Peyer's patch (tissue), 4 donors: ENCODE measurements at places on chromosomes 5 and 9.

GRCh38 chr9:16213781-16214515 is 656.5 kb downstream of the BNC2 start:
- no peaks in the 10 kb centered on the region for H3K4me1 ChIP-seq
- H3K27ac ChIP-seq, result no peak overlapping the region
- no peak overlapping the region for H3K4me3 ChIP-seq
- no peaks in the 10 kb centered on the region for H3K27me3 ChIP-seq

DNA sequence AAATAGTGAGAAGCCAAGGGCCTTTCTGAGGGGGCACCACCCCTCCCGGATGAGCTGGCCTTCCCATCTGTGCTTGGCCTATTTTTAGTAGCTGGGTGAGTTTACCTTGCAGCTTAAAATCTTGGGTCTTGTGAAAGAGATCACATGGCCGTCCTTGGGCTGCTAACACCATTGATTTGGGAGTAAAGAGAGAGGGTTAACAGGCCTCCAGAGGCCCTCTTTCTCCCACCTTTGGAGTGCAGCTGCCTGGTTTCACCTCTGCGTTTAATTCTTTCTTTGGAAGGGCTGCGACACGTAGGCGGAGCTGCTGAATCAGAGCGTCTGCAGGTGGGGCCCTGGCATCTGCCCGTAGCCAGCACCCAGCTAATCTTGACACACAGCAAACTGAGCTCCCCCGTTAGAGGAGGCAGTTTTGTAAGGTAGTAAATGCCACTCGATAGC is 12.8 kb downstream of the OLFM1 start:
- no peak overlapping the region for H3K27ac ChIP-seq
- no peaks in the 10 kb centered on the region for H3K36me3 ChIP-seq
- DNase-seq, result no peak
- H3K4me1 ChIP-seq, result no peaks in the 10 kb centered on the region

GRCh38 chr9:127779136-127779981 is 893 bp upstream of the SH2D3C start:
- no peaks in the 10 kb centered on the region for H3K36me3 ChIP-seq
- DNase-seq, result no peak
- H3K4me1 ChIP-seq, result peaks cover 18% of the 10 kb centered on the region
- H3K4me3 ChIP-seq, result peak overlapping the region; percentile 40

- no peak overlapping the region for H3K27ac ChIP-seq
- no peaks in the 10 kb centered on the region for H3K4me1 ChIP-seq
- DNase-seq, result no peak
- no peaks in the 10 kb centered on the region for H3K27me3 ChIP-seq
- H3K36me3 ChIP-seq, result no peaks in the 10 kb centered on the region
Observed at GRCh38 chr5:124605541-124605940, 140.9 kb downstream of the ZNF608 start.

GRCh38 chr9:125774106-125774505 is 26.9 kb downstream of the PBX3 start:
- DNase-seq, result no peak
- H3K27ac ChIP-seq, result no peak overlapping the region
- H3K27me3 ChIP-seq, result no peaks in the 10 kb centered on the region
- no peaks in the 10 kb centered on the region for H3K4me1 ChIP-seq
- no peaks in the 10 kb centered on the region for H3K36me3 ChIP-seq
- no peak overlapping the region for H3K4me3 ChIP-seq

- H3K36me3 ChIP-seq, result no peaks in the 10 kb centered on the region
- no peak overlapping the region for H3K4me3 ChIP-seq
- peak overlapping the region; percentile 84 for H3K27ac ChIP-seq
- DNase-seq, result peak; percentile 63
- H3K4me1 ChIP-seq, result peaks cover 29% of the 10 kb centered on the region
Observed at GRCh38 chr5:139671096-139671841, 23.1 kb downstream of the CXXC5 start.

DNA sequence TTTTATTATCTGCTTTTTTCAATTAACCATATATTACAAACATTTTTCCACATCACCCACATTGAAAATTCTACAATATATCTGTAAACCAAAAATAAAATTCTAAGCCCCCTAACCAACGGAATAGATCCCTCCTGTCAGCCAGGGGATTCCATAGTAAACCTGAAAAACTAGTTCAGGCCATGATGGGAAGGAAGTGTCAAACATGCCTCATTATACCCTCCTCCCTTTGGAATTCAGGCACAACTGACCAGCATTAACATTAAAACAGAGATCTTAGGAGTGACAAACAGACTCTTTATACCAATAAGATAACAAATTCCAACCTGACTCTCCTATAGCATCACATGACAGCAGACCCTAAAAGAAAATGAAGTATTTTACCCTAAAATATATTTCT is 113.7 kb upstream of the DMRT1 start:
- peaks cover 28% of the 10 kb centered on the region for H3K36me3 ChIP-seq
- no peak overlapping the region for H3K4me3 ChIP-seq
- no peaks in the 10 kb centered on the region for H3K27me3 ChIP-seq

DNA sequence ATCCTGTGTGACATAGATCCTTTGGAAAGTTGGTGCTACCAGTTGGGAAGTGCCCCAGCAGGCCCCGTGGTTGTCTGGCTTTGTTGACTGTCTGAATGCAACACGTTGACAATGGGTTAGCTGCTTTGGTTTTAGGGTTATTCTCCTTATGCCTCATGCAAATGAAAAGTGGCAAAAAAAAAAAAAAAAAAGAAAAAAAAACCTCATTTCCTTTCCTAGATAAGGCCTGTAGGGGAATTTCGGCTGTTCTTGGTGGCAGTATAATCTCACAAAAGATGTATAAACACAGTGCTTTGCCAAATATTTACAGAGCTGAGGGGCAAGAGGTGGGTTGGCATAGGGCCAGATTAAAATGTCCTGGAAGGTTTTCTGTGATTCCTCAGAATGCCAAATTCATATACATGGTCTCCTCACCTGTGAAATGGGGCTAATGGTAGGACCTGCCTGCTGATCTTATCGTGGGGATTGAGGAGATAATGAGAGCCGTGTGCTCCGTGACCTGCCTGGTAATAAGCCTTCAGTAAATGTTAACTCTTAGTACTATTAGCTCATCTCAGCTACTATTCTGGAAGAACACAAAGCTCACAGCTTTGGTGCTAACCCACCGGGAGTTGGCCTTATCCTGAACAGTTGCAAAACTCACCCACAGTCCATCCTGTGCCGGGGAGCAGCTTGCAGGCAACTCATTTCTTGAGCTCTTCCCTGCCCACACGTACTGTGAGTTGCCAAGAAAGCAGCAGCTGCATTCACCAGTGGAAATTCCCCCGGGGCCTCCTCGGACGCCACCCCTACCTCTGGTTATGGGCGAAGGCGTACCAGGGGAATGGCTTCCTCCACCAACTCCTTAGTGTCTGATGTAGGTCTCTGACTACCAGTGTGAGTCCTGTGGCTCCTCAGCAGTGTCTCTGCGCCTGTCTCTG is 220.3 kb downstream of the NR3C1 start:
- DNase-seq, result no peak
- no peak overlapping the region for H3K4me3 ChIP-seq
- H3K27me3 ChIP-seq, result no peaks in the 10 kb centered on the region
- H3K36me3 ChIP-seq, result no peaks in the 10 kb centered on the region

- DNase-seq, result no peak
- H3K4me3 ChIP-seq, result no peak overlapping the region
- H3K27ac ChIP-seq, result no peak overlapping the region
Observed at GRCh38 chr5:173479711-173480110, 136.7 kb downstream of the BOD1 start.

DNA sequence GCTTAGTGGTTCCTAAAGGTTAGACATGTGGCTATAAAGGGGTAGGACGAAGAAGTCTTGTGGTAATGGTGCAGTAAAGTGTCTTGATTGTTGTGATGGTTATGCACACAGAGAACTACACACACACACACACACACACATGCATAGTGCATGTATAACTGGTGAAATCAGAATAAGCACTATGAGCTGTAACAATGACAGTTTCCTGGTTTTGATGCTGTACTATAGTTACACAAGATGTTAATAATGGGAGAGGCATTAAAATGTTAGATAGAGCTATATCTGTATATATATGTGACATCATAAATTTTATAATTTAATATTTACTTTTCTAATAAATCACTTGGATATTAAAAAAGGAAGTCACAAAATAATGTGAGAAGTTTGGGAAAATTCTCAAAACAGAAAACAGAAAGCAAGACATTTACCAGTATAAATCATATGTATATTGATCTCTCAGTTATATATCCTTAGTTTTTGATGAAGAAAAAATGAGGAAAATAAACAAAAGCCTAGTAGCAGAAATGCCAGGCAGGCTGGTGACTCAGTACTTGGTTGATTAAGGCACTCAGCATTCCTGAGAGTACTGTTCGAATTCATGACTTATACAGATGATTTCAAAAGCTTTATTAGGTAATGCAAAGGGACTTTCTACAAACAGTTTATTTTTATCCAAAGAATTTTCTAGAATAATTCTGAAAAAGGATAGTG is 350.5 kb upstream of the DAB2 start:
- no peaks in the 10 kb centered on the region for H3K36me3 ChIP-seq
- H3K4me1 ChIP-seq, result no peaks in the 10 kb centered on the region
- no peak overlapping the region for H3K27ac ChIP-seq
- H3K27me3 ChIP-seq, result no peaks in the 10 kb centered on the region

- H3K27me3 ChIP-seq, result no peaks in the 10 kb centered on the region
- no peaks in the 10 kb centered on the region for H3K4me1 ChIP-seq
- no peak overlapping the region for H3K27ac ChIP-seq
- H3K4me3 ChIP-seq, result no peak overlapping the region
Observed at GRCh38 chr5:147519380-147519779, 9.5 kb upstream of the DPYSL3 start.

GRCh38 chr9:36728651-36729520 is 156.2 kb downstream of the MELK start:
- no peaks in the 10 kb centered on the region for H3K27me3 ChIP-seq
- no peaks in the 10 kb centered on the region for H3K4me1 ChIP-seq
- no peak overlapping the region for H3K4me3 ChIP-seq
- H3K27ac ChIP-seq, result no peak overlapping the region

GRCh38 chr5:167634432-167634831 is 657.0 kb upstream of the WWC1 start:
- H3K27ac ChIP-seq, result no peak overlapping the region
- DNase-seq, result no peak
- H3K4me1 ChIP-seq, result no peaks in the 10 kb centered on the region
- no peaks in the 10 kb centered on the region for H3K36me3 ChIP-seq

DNA sequence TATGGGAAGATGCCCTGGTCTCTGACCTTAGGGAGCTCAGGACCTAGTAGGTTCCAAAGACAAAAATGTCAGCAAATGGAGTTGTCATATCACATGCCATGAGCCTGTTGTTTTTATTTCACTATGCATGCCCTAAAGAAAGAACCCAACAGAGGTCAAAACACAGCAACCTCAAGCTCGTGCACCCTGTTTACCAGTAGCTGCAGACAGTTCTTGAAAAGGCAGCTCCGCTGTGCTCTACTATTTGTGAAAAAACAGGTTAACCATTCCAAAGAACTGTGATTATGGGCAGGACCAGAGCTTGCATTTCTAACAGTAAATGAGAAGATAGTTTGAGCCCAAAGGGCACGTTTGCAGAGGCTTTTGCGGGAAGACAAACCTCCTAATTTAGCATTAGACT is 22.8 kb downstream of the ITK start:
- no peaks in the 10 kb centered on the region for H3K27me3 ChIP-seq
- H3K4me3 ChIP-seq, result no peak overlapping the region
- H3K27ac ChIP-seq, result peak overlapping the region; percentile 3
- H3K36me3 ChIP-seq, result no peaks in the 10 kb centered on the region
- H3K4me1 ChIP-seq, result no peaks in the 10 kb centered on the region
- no peak for DNase-seq

GRCh38 chr9:117407436-117408022 is 7.3 kb downstream of the ASTN2 start:
- H3K4me1 ChIP-seq, result no peaks in the 10 kb centered on the region
- no peak overlapping the region for H3K4me3 ChIP-seq
- H3K27ac ChIP-seq, result no peak overlapping the region
- peaks cover 5% of the 10 kb centered on the region for H3K27me3 ChIP-seq

DNA sequence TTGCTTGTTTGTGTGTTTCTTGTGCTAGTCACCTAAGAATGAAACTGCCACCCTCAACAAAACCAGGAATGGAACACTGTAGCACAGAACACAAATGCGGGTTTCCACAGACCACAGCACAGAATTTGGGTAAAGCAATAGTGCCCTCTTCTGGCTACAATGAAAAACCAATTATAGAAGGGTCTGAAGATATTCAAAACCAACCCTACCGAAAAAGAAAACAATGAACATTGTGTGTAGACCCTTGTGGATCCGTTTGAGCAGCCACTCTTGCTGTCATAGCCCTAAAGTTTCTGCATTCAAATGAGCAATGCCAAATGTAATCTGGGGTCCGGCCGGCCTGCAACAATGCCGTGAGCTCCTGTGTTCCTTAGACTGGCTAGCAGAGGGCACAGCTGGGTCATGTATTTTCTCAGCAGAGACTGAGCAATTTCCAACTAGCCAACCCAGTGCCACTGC is 8.3 kb upstream of the ENC1 start:
- no peak overlapping the region for H3K4me3 ChIP-seq
- no peaks in the 10 kb centered on the region for H3K36me3 ChIP-seq
- H3K4me1 ChIP-seq, result no peaks in the 10 kb centered on the region
- no peak overlapping the region for H3K27ac ChIP-seq
- no peaks in the 10 kb centered on the region for H3K27me3 ChIP-seq

GRCh38 chr5:84362061-84362720 is 22.5 kb downstream of the EDIL3 start:
- H3K27ac ChIP-seq, result no peak overlapping the region
- H3K4me1 ChIP-seq, result no peaks in the 10 kb centered on the region
- H3K36me3 ChIP-seq, result no peaks in the 10 kb centered on the region
- H3K27me3 ChIP-seq, result no peaks in the 10 kb centered on the region
- DNase-seq, result no peak
- no peak overlapping the region for H3K4me3 ChIP-seq

GRCh38 chr5:122076050-122076461 is 2.0 kb downstream of the LOX start:
- peak overlapping the region; percentile 47 for H3K27ac ChIP-seq
- no peak overlapping the region for H3K4me3 ChIP-seq
- peaks cover 10% of the 10 kb centered on the region for H3K4me1 ChIP-seq
- no peaks in the 10 kb centered on the region for H3K36me3 ChIP-seq

DNA sequence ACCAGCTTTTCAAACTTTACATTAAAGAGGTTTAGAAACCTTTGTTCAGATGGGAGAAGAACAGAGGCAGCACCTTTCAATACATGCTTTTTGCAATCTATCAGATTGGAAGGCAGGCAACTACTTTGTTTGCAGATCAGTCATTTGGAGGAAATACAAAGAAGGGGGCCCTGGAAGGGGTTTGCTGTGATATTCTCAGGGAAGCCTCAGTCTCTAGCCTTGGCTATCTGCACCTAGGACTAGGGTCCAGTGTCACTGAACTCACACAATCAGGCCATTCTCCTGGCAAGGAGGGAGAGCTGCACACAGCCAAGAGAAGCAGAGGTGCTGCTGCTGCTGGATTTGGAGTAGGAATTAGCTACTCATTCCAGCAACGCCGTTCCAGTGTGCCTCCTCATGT is 79.5 kb downstream of the CRB2 start:
- H3K27me3 ChIP-seq, result no peaks in the 10 kb centered on the region
- no peak overlapping the region for H3K4me3 ChIP-seq
- no peaks in the 10 kb centered on the region for H3K36me3 ChIP-seq
- no peak overlapping the region for H3K27ac ChIP-seq
- DNase-seq, result no peak

- H3K4me1 ChIP-seq, result peaks cover 4% of the 10 kb centered on the region
- no peaks in the 10 kb centered on the region for H3K36me3 ChIP-seq
- no peaks in the 10 kb centered on the region for H3K27me3 ChIP-seq
- H3K4me3 ChIP-seq, result no peak overlapping the region
Observed at GRCh38 chr9:16705111-16705604, 165.3 kb downstream of the BNC2 start.

- H3K36me3 ChIP-seq, result no peaks in the 10 kb centered on the region
- no peak overlapping the region for H3K27ac ChIP-seq
- H3K4me3 ChIP-seq, result no peak overlapping the region
- H3K27me3 ChIP-seq, result no peaks in the 10 kb centered on the region
- no peaks in the 10 kb centered on the region for H3K4me1 ChIP-seq
Observed at GRCh38 chr5:127821896-127822295, 118.7 kb downstream of the CCDC192 start.
